Temporal lobe (tissue), 4 donors: ENCODE measurements at places on chromosomes 16 and 17. TPM values are rescaled to one million over a fixed set of nuclear protein-coding genes. Genes with fewer than 3 reads are reported as not detected.

The ZNF423 gene
- total RNA-seq: 10.6 TPM

The KRTAP3-2 gene
- not detected for total RNA-seq

The KCNAB3 gene
- total RNA-seq: 3.7 TPM

The KRT33A gene
- not detected for total RNA-seq

The CHD9 gene
- 156 TPM for total RNA-seq

The NCBP3 gene
- 21.6 TPM for total RNA-seq

The GRIN2A gene
- total RNA-seq: 11.8 TPM

The SULT1A3 gene
- 2.7 TPM for total RNA-seq

The CACNG3 gene
- total RNA-seq: 5.2 TPM

The PLEKHG4 gene
- total RNA-seq: 0.98 TPM

The PTX4 gene
- total RNA-seq: not detected

The G6PC1 gene
- not detected for total RNA-seq

The NRN1L gene
- total RNA-seq: not detected

The RPL27 gene
- 1,145 TPM for total RNA-seq

The NHLRC4 gene
- total RNA-seq: 0.25 TPM

The DVL2 gene
- 30.0 TPM for total RNA-seq

The MRC2 gene
- total RNA-seq: 21.1 TPM

The RNF222 gene
- total RNA-seq: not detected

The PDIA2 gene
- 10.8 TPM for total RNA-seq

The OR1A1 gene
- not detected for total RNA-seq

The TAOK1 gene
- 138 TPM for total RNA-seq

The SSTR5 gene
- not detected for total RNA-seq

The MVP gene
- total RNA-seq: 3.9 TPM

The HCRT gene
- not detected for total RNA-seq

The ESRP2 gene
- total RNA-seq: not detected

The OR3A1 gene
- 0.49 TPM for total RNA-seq

The ZNF205 gene
- 14.5 TPM for total RNA-seq

The OTOP2 gene
- total RNA-seq: not detected

The ACSM5 gene
- 0.49 TPM for total RNA-seq

The KNOP1 gene
- 18.9 TPM for total RNA-seq

The CHST5 gene
- 0.25 TPM for total RNA-seq

The TM4SF5 gene
- not detected for total RNA-seq

The MYH1 gene
- total RNA-seq: not detected

The SKAP1 gene
- 0.49 TPM for total RNA-seq

The BMERB1 gene
- total RNA-seq: 83.6 TPM

The RTN4RL1 gene
- 18.2 TPM for total RNA-seq

The TERF2IP gene
- 118 TPM for total RNA-seq

The SLC52A1 gene
- total RNA-seq: not detected

The CETP gene
- 0.74 TPM for total RNA-seq

The OSGIN1 gene
- 0.25 TPM for total RNA-seq

The ADAMTS18 gene
- 0.49 TPM for total RNA-seq

The MCRIP1 gene
- total RNA-seq: 59.3 TPM

The ADGRG3 gene
- 0.49 TPM for total RNA-seq
